ENCODE measurements at places on chromosomes 7 and 10.
A peak's percentile ranks its signal among the peaks of the same experiment; 100 is the strongest.

GRCh38 chr10:46228563-46229071 is 58.2 kb upstream of the ANTXRL start:
- peak; percentile 91 for DNase-seq

DNA sequence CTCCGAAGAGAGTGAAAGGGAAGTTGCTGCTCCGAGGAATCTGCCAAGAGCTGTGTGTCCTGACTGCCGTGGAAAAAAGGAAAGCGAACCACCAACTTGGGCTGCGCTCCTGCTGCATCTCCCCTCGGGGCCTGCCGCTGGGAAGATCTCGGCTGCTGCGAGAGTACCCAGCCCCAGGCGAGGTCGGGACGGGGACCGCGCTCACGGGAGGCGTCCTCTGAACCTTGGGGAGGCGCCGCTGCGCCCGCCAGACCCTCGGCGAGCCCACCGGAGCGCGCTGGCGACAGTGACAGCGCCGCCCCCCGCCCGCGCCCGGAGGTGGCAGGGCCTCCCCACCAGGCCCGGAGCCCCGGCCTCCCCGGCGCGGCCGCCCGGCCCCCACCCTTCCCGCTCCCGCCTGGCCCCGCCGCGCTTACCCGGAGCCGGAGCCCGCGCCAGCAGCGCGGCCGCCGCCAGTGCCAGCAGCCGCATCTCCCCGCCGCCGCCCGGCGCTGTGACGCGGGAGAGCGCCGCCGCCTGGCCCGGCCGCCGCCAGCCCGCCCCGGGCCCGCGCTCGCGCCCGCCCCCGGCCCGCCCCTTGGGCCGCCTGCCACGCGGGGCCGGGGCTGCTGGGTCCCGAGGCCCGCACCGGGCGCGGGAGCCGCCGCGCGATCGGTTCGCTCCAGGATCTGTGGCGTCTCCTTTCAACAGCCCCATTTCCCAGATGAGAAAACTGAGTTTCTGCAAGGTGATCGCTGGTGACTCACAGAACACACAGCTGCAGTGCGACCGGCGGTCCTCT is at the start of gene VSTM4:
TSS of gene VSTM4 (minus strand) at position 508 of the 781 bp plus-strand sequence. CDS start at position 471, 37 bp downstream.
- DNase-seq, result peak; percentile 91

- DNase-seq, result peak; percentile 61
Measured at GRCh38 chr10:94428766-94429707, 26.7 kb downstream of the TBC1D12 start.

DNA sequence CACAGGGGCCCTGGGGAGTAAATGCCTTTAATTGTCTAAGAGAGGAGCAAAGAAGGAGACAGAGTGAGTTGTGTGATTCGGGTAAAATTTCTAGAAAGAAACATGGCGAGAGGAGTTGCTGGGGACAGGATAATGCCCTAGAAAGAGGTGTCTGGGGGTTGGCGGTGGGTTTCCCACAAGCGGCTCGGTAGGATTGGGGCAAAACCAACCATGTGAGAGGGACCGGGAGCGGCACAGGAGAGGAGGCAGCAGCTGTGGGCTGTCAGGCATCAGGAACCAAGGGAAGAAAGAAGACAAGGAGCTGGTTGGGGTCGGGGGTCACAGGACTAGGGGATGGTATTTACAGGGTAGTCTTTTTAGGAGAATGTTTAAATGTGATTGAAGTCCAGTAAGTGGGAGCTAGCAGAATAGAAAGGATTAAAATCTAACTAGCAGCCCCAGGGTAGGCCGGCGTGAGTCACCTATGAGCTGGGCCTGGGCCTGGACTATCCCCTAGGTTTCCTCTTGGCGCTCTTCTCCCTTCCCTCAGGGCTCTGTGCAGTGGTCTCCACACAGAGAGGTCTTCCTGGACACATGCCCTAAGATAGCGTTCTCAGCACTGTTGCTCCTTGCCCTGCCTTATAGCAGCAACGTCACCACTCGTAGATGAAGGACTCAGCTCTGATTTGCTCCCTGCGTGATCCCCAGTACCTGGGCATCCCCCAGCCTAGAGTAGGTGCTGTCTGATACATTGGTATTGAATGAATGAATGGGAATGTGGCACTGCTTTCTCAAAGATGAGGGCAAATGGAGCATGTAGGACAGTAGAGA is 32.6 kb downstream of the IKZF1 start:
- no peak for DNase-seq

- DNase-seq, result peak; percentile 37
Measured at GRCh38 chr7:148914208-148914777, 30.2 kb upstream of the EZH2 start.

GRCh38 chr10:126372396-126372795 is 15.9 kb downstream of the ADAM12 start:
- DNase-seq, result no peak

DNA sequence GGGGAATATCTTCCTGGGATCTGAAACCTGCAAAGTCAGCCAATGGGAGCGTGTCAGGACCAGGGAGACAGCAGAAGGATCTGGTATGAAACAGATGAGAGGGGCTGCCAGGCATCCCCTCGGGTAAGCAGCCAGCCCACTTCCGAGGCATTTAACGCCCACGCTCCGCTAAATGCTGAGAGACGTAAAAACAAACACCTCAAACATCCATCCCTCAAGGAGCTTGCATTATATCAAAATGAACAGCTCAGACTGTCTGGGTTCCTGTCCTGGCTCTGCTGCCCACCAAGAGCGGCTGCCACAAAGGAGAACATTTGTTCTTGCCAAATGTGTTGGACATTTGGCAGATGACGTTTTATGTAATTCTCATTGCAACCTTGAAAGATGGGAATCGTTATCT is 7.0 kb upstream of the SERPINE1 start:
- DNase-seq, result no peak

DNA sequence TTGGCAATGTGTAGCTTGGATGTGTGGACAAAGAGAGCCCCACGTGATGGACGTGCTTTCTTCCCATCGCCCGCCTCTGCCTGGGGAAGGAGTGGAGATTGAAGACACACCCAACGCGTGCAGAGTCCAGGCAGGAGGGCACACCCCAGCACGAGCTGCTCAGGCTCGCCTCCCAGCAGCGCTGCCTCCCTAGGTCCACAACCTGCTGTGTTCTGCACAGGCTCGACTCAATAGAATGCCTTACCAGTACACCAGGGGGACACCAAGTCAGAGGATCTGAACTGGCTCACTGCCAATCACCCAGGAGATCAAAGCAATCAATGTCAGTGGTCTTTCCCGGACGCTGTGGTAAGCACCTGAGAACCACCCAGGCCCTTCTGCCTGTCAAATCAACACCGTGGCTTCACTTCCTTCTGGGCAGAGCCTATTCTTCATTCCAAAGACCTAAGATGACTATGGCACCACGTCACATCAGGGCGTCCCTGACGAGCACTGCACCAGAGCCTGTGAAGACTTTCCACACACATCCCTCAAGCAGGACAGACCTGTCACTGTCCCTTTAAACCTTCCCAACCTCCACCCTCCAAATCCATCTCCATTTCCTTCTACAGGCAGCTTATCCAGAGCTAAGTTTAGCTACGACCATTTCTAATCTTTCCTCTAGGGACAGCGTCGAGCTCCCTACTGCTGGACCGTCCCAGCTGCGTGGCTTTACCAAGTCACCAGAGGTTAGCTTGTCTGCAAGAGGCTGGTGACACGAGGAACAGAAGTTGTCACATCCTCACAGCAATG is 72.3 kb downstream of the AMZ1 start:
- peak; percentile 71 for DNase-seq

- DNase-seq, result no peak
Measured at GRCh38 chr10:5445006-5445405, 32.6 kb downstream of the NET1 start.

DNA sequence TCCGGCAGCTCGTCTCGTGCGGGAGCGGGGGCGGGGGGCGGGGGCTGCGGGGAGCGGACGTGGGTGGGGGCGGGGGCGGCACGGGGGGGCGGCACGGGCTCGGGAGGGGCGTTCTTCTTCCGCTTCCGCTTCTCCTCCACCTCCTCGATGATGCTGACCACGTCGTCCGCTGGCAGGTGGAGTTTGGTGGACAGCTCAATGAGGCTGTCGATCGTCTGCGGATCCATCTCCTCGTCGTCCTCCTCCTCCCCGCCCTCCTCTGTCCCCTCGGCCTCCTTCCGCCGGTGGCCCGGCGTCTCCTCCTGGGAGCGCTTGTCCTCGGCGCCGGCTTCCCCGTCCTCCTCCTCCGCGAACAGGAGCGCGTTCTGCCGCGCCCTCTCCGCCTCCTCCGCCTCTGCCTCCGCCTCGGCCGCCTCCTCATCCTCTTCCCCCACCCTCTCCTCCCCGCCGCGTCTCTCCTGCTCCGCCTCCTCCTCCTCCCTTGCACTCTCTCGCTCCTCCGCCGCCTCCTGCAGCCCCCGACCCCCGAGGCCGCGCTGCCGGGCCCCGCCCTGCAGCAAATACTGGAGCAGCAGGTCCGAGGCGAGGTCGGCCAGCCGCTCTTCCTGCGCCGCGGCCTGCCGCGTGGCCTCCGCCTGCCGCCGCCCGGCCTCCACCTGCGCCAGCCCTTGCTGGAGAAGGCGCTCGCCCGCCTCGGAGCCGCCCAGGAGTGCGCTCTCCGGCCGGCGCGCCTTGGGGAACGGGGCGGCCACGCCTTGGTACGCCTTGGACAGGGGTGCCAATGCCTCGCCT is 1.9 kb downstream of the VGF start:
- no peak for DNase-seq

DNA sequence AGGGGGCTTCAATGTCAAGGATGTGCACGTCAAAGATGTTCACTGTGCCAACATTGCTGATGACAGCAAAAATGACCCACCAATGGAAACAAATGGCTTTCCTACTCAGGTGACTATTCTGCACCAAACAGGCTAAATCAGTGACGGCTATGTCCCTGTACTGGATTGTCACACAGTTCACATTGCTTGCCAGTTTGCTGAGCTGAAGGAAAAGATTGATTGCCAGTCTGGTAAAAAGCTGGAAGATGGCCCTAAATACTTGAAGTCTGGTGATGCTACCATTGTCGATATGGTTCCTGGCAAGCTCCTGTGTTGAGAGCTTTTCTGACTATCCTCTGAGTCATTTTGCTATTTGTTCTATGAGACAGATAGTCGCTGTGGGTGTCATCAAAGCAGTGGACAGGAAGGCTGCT is 202.2 kb upstream of the ETV1 start:
- DNase-seq, result peak; percentile 25

DNA sequence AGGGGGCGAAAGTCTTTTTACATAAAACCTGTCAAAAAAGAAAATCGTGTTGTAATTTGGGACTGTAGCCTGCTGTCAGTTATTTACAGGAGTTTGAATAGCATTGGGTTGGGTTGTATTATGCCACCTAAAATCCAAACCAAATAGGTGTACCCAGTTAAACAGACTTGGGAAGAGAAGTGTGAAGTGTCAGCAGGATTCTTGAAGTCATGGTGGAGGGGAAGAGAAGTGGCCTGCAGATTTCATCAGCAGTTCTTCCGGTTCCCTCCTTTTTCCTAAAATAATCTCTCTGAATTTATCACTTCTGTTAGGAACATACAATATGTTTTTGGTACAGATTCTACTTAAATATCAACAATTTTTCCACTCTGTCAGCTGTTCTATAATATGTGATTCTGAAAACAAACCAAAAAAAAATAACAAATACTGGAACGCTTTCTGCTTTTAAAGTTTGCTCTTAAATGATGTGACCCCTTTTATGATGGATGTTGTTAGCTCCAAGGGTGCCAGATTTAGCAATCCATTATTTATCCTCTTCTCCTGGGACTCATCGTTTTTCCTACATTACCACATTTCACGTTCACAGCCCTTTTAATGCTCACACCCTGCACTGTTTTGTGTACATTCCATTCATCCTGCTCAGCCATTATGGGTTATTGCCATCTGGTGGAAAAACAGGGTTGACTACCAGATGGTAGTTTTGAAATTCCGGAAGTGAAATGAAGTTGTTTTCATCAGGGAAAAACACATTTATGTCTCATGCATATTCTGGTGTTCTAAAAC is 18.7 kb upstream of the ARHGAP12 start:
- DNase-seq, result peak; percentile 82

DNA sequence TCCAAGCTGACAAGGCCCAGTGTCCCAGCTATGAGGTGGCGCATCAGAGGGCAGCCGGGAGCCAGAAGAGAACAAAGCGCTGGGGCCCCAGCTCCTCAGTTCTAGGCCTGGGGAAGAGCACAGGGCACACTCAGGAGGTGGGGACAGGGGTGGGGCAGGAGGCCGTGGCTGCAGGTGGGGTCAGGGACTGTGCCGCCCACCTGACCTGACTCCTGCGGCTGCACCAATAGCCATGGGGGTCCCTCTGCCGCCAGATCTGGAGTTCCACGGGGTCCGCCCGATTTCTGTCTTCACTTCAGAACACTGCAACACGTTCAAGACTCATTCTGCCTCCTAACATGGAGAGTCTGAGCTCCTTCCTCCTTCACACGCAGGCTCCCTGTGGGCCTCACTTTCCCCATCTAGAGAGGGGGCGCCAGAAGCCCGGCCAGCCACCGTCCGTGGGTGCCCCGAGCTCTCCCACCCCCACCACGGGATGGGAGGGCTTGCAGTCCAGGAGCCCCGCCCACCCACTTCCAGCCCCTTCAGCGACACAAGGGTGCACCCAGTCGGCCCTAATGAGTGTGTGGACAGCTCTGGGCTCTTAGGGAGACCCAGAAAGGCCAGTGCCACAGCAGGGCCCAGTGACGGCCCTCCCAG is 278.3 kb downstream of the MAD1L1 start:
- peak; percentile 45 for DNase-seq

GRCh38 chr7:66689081-66689480 is 51.5 kb upstream of the RABGEF1 start:
- no peak for DNase-seq

- DNase-seq, result no peak
Measured at GRCh38 chr10:76497666-76498065, 1066.2 kb downstream of the LRMDA start.

GRCh38 chr10:79246209-79246581 is 101.1 kb upstream of the PPIF start:
- peak; percentile 59 for DNase-seq

DNA sequence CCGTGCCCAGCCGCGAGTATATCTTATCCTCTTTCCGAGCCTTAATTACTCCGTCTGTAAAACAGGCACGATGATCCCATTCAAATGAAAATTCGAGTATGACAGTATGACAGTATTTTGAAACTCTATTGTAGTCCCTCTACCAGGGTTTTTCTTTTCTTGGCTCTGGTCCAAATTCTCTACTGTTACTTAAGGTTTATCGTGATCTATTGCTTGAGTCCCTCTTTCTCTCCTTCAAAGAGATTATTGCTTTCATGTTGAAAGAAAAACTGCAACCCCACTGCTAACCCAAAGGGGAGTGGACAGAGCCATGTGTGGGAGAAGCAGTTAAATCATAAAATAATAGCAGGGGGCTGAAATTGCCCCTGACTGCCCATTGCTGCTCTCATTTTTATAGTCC is 1156.6 kb upstream of the AUTS2 start:
- no peak for DNase-seq

DNA sequence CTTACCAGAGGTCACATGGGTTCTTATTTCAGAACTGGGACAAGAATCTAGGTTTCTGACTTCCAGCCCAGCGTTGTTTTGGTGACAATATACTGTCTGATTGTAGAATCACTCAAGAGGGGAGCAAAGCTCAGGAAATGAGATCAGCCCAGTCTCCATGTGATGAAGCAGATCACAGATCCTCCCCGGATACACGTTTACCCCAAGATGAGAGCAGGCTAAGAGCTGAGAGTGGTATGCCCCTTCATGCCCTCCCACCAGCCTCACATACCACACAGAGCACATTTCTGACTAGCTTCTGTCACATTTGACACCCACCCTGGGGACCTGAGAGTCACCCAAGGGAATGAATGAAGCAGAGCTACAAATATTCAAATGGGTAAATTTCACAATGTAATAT is 27.1 kb upstream of the PRKCQ start:
- no peak for DNase-seq

Measured in AG20443 (cell line).